ENCODE measurements at places on chromosomes 2 and 18.

GRCh38 chr2:235216901-235217300, 265.1 kb downstream of the SH3BP4 start:
- no peak for DNase-seq

DNA sequence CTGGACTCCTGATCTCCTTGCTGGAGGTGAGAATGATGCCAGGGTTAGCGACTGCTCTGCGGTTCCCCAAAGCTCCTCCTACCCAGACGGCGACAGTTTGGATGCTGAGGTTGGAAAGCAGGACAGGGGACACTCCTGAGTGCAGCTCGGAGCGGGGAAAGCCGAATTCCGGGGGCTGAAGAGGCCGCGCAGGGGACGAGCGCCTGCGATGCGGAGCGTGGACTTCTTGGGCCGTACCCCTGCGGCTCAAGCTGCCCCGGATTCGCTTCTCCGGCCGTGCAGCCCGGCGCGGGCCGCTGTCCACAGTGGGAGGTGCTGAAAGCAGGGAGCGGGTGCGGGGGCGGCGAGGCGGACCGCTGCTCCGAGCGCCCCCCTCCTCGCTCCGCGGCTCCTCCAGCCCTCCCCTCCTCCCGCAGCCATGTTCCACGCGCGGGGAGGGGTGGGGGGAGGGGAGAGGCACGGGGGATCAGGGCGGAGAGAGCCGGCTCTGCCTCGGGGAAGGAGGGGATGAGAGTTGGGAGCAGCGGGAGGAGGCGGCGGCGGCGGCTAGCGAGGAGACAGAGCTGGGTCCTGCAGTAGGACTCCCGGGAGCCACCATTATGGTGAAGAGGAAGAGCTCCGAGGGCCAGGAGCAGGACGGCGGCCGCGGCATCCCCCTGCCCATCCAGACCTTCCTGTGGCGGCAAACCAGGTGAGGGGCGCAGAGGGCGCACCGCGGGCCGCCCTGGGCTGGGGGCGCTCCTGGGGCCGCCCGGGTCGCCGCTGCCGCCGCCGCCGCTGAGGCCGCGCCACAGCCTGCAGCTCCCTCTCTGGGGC, at the start of gene UNC80:
TSS of gene UNC80 (plus strand) at position 359 of the 816 bp plus-strand sequence. CDS start at position 600, 241 bp downstream.
- DNase-seq, result no peak

DNA sequence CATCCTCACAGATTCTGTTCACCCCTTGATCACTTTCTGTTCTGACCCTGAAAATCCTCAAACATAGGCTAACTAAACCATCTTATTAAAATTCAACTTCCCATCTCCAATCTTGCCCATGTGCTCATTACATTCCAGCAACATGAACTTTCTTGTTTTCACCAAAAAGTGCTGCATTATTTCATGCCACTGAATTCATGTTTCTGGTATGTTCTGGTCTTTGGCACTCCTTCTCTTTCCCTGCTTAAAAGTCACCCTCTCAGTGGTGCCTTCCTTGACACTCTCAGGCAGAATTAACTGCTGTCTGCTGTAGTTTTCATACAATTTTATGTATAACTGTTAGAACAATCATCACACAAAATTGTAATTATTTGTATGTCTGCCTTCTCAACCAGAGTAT, 247.7 kb upstream of the RBMS1 start:
- no peak for DNase-seq

DNA sequence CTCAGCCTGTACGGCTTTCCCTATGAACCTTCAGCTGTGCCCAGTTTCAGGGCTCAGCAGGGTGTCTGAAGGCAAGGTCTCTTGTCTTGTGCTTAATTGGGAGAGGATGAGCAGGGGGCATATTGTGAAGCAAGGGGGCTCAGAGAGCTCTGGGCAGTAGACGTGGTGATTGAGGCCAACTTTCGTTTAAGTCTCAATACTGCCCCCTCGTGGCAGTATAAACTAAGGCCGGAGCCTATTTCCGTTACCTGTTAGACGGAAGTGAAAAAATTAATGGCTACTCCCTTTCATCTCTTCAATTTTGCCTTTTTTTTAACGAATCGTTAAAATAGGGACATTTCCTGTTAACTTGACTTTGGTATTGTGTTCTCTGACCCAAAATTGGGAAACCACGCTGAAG, 193.4 kb downstream of the TDRD15 start:
- no peak for DNase-seq

DNA sequence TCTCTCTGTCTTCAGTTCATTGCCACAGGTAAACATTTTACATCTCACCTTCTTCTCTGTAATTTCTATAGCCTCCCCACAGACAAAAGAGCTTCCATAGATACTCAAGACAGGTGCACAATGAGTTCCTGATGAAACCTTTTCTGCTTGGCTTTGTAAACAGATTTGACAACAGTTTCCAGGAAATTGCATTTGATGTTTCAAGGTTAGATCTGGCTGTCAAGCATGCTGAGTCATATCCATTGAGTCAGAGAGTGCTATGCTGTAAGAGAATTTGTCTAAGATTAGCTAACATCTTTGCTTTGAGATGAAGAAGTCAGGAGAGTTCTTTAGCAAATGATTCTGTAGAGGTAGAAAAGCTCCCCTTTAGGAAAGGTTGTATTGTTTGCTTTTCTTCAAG, 40.6 kb upstream of the MAP2 start:
- no peak for DNase-seq

- DNase-seq, result no peak
Measured at GRCh38 chr2:133581010-133581760, 12.9 kb upstream of the NCKAP5 start.

- no peak for DNase-seq
Measured at GRCh38 chr2:149534674-149535073, 52.9 kb downstream of the MMADHC start.

- DNase-seq, result no peak
Measured at GRCh38 chr2:28414583-28414982, 21.9 kb downstream of the FOSL2 start.

GRCh38 chr2:163177592-163177991, 339.0 kb upstream of the KCNH7 start:
- no peak for DNase-seq

DNA sequence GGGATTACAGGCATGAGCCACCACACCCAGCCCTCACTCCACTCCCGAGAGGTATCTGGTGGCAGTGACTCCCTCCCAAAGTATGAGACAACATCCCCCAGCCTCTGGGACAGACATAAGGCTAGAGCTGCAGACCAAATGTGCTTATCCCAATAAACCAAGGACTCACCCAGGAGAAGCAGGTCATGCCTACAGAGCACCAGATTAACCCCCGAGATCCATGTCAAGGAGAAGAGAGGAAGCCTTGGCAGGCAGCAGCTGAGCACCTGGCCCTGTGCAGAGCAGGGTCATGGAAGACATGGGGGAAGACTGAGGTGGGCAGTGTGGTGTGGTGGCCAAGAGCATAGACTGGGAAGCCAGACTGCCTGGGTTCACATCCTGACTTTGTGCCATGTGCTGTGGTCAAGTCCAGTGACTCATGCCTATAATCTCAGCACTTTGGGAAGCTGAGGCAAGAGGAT, 7.2 kb downstream of the RAB11FIP5 start:
- no peak for DNase-seq

- DNase-seq, result no peak
Measured at GRCh38 chr2:168256448-168256847, 9.1 kb upstream of the STK39 start.

GRCh38 chr2:142536966-142537365, 340.5 kb upstream of the KYNU start:
- DNase-seq, result no peak

- no peak for DNase-seq
Measured at GRCh38 chr2:622357-622756, 54.8 kb downstream of the TMEM18 start.

GRCh38 chr2:126220331-126220730, 435.6 kb upstream of the GYPC start:
- no peak for DNase-seq

DNA sequence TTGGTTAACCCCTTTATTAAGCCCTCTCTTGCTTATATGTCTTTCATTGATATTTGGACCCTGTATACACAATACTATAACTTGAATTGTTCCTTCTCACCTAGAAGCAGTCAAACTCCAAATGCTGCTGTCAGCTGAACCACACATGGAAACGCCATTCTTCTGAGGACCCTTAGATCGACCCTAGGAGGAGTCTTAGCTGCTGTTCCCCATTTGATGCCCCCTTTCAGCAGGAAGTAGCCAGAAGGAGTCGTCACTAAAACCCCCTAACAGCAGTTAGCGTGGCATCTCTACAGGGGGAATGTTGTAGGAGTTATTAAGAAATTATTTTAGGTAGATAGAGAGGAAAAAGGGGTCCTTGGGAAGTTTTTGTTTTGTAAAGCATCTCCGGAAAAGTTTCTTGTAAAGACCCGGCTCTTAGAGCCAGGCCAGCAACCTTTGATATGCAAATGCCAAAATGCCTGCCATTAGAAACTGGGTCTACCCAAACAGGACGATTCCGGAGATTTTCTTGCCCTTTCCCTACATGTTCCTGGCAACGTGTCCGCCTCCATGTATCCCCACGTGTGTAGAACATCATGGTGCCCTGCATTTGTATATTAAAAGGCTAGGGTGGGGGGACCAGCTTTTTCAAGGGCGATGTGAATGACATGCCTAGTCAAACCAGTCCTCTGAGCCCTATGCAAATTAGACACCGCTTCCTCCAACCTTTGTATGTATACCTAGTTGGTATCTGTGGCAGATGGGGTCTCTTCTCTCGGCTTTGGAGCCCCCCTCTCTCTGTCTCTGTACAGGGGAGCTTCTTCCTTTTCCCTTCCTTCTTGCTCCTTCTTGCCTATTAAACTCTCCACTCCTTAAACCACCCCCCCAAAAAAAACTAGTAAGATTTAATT, 638.4 kb upstream of the POU3F3 start:
- DNase-seq, result no peak

Measured in SIG-M5 (cell line).